Occipital lobe (tissue), 3 donors: ENCODE measurements at places on chromosomes 12 and 14. TPM values are rescaled to one million over a fixed set of nuclear protein-coding genes. Genes with fewer than 3 reads are reported as not detected.

The HOXC6 gene
- total RNA-seq, result not detected

The HAL gene
- 2.2 TPM for total RNA-seq

The CATSPERB gene
- 3.7 TPM for total RNA-seq

The STYK1 gene
- 6.7 TPM for total RNA-seq

The PLA2G1B gene
- total RNA-seq, result not detected

The FITM1 gene
- not detected for total RNA-seq

The IAPP gene
- not detected for total RNA-seq

The C12orf56 gene
- total RNA-seq, result not detected

The MAP4K5 gene
- total RNA-seq, result 148 TPM

The STAC3 gene
- total RNA-seq, result 0.94 TPM

The KRT74 gene
- not detected for total RNA-seq

The CLEC4D gene
- total RNA-seq, result not detected

The KRT73 gene
- total RNA-seq, result not detected
